Fibroblast of the conjunctiva (primary cell): ENCODE measurements at places on chromosomes 4 and X.

GRCh38 chr4:73453701-73454005, 17.6 kb downstream of the AFP start:
- DNase-seq: no peak

DNA sequence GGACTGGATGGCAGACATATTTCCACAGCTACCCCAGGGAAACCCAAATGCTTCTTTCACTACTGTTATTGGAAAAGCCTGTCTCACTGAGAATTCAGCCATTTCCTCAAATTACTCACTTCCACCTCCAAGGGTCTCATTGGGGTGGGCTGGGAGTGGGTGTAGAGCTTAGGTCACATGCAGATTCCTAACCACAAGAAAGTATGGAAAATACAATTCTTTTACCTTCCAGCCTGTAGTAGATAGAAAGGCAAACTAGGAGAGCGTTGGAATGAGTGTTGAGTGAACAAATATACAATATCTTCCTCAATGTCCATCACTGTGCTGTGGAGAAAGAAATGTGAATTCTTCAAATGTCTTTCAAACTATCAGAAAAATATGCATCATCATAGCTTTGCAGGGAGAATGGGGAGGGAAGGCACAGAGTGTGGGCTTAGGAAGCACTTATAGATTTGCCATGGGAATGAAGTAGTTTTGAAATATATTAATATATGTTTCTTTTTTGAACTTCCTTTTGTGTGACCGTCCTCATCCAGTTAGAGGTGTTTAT, 245.3 kb upstream of the JADE1 start:
- no peak for DNase-seq

GRCh38 chr4:3341760-3342159, 48.9 kb downstream of the RGS12 start:
- no peak for DNase-seq

DNA sequence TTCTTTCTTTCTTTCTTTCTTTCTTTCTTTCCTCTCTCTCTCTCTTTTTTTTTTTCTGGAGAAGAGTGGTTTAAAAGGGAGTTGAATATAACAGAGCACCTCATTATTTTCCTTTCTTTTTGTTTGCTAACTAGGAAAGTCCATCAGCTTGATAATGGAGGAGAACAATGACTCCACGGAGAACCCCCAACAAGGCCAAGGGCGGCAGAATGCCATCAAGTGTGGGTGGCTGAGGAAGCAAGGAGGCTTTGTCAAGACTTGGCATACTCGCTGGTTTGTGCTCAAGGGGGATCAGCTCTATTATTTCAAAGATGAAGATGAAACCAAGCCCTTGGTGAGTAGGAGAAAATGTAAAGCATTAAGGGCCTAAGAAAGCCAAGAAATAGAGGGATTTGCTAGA, 95.4 kb downstream of the ARHGAP24 start:
- DNase-seq: no peak

- DNase-seq: no peak
Observed at GRCh38 chrX:28910487-28910886, 323.2 kb downstream of the IL1RAPL1 start.
